ENCODE measurements at places on chromosomes 7 and 10.

GRCh38 chr10:96612055-96612830 lies 25.4 kb upstream of the TM9SF3 start:
- no peak for DNase-seq

DNA sequence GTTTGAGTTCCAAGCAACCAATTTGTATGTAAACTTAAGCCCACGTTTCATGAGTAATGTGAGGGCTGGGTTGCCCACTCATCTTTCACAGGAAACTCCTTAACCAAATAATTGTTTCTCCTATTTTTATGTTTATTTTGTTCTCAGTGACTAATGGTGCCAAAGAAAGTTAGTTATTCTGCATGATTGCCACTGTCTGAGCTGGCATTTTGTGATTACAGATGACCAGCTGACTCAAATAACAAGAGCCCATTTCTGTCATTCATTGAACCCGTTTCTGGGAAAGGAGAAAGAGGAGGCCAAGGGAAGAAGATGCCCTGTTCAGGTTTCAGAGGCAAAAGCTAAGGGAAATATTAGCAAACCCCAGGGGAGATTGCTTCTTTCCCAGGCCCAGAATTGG lies 186.9 kb upstream of the MYO3A start:
- DNase-seq = no peak

GRCh38 chr7:158257516-158258410 lies 329.9 kb downstream of the PTPRN2 start:
- no peak for DNase-seq

DNA sequence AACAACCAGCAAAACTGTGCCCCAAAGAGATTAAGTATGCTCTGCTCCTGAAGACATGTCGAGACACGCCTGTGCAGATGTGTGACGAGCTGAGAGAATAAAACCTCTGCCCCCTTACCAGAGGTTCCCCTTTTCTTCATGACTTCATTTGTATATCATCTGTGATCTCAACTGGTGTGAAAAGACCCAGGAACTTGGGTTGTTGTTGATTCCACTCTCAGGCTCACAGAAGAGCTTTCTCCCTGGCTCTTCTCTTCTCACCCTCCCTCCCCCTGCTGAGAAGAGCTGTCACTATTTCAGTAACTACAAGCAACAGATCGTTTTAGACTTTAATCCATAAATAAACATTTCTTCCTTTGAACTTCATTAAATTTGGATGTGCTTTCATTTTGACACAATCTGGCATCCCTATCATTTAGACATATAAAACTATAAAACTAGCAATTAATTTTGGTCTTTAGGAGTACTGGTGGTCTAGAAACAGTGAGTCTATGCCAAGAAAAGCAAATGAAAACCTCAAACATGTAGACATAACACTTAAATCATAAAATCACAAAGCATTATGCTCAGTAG lies 179.3 kb upstream of the FZD8 start:
- DNase-seq = peak; percentile 24

DNA sequence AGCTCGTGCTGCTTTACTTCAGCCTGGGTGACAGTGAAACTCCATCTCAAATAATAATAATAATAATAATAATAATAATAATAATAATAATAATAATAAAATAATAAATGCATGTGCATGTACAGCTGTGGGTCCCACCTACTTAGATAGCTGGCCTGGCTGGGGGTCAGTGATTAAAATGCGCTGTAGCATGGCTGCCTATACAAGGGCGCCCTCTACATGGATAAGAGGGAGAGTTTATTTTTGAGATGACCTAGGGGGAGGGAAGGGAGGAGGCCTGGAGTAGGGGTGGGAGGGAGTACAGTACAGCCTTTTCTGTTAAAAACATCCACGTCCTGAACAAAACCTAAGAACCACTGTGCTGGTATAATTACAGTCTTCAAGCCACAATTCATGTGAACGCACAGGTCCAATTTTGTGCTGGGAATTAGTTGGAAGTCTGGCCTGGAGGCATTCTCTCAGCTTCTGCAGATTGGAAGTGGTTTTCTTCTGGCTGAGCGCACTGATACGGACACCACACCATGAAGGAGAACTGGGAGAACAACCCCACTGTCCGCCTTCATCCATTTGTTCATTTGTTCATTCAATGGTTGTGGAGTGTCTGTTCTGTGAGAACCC lies 146.5 kb downstream of the TMEM178B start:
- DNase-seq = no peak

DNA sequence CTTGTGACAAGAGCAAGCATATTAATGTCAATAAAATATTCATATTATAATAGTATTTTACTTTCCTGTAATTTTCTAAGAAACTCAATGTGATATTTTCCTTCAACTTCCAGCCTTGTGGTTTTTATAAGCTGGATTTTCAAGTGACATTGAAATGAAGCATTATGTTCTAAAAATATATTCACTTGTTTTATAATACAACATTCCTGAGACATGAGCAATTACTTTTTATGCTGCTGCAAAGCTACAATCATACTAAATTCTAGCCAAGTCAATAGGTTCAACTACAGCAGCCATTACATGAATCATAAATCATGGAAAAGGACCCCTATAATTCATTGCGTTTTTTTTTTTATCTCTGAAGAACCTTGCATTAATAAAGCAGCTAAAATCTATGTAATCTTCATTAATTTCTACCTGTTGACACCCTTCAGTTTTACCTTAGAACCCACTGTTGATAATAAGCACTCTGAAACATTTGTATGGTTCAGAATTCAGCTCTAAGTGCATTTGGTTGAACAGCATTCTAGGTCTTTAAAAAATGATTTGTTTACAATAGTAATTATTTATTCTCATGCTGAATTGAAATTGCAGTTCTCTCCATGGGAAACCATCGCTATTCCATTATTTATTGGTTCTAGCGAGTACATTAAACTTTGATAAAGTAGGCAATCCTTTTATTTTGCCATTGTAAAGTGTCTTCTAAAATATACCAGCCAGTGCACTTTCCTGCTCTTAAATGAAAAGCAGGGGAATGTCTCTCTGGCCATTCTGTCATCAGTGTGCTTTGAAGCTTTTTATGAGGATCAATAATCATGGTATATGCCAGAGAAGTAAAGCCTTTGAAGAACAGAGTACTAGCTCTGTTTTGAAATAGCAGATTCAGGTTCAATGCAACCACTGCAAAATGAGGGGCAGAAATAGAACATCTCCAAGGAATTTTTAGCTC lies 132.6 kb downstream of the GNAT3 start:
- DNase-seq = peak; percentile 55

DNA sequence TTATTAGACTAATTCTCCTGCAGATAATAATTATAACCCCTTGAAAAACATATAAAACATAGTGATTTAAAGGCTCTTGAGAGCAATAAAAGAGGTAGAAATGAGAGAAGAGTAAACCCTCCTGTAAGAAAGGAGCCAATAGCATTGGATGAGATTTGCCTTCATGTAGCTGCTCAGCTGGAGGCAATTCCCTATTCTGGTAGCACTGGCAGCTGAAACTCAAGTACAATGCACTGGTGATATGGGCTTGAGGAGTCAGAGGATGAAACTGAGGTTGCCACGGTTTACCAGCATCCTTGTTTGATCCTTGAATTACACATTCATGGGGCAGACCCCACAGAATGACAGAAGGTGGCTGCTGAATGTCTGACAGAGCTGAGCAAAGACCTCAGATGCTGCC lies 76.4 kb downstream of the CTTNBP2 start:
- DNase-seq = no peak

DNA sequence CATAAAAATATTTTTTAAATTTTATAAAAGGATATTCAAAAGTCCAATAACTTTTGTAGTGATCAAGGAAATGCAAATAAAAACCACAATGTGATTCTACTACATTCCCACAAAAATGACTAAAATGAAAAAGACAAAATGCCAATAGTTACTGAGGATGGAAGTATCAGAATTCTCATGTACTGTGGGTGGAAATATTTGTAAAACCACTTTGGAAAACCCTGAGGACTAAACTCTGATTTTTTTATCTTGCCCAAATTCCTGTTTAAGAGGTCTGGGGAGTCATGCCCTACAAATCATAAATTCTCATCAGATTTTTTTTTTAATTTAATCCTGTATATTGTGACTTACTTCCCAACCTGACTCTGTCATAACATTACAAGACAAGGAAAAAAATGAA lies 9.8 kb upstream of the SEMA3D start:
- no peak for DNase-seq

DNA sequence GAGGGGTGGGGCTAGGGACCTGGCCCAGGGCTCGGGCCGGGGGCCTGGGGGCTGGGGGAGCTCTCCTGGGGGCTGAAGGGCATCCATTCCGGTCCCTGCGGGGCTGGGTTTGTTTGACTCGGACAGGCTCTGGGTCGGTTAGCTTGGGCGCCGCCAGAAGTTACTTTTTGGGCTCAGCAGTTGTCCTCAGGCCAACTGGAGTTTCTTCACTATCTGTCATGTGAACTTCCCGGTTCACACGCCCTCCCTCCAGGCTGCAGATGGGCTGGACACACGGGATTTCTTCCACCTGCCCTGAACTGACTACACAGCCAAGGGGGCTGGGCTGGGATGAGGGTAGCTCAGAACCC lies 3.8 kb downstream of the SLC4A2 start:
- DNase-seq = no peak

DNA sequence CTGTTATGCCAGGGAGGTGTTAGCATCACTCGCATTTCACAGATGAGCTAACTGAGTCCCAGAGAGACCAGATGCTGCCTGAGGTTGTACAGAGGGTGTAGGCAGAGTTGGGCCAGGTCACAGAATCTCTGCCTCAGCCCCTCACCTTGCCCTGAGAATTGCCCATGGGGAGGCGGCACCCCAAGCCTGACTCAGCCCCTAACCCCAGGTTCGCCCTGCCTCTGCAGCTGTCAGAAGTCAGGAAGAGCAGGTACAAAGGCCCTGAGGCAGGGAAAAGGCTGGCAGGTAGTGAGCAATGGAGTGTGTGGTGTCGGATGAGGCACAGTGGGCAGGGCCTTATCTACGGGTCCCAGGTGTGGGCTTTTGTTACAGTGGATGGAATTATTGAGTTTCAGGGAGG lies 79.4 kb downstream of the MYL10 start:
- DNase-seq = no peak

- DNase-seq = no peak
Measured at GRCh38 chr7:82672078-82672477, 228.5 kb upstream of the CACNA2D1 start.

DNA sequence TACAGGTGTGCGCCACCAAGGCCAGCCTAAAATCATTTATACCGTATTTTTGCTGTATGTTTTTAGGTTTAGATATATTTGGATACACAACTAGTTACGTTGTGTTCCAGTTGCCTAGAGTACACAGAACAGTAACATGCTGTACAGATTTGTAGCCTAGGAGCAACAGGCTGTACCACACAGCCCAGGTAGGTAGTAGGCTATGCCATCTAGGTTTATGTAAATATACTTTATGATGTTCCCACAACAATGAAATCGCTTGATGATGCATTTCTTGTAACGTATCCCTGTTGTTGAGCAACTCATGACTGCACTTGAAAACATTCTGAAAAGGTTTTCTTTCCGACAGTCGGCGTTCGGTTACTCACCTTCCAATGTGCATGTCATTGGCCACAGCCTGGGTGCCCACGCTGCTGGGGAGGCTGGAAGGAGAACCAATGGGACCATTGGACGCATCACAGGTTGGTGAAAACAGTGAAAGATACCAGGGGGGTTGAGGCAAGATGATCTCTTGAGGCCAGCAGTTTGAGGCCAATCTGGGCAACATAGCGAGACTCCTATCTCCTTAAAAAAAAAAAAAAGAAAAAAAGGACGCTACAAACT lies 7.7 kb downstream of the PNLIP start:
- DNase-seq = no peak

GRCh38 chr10:31358688-31359330 lies 39.8 kb downstream of the ZEB1 start:
- no peak for DNase-seq

- DNase-seq = no peak
Measured at GRCh38 chr10:32846974-32847373, 111.1 kb downstream of the ITGB1 start.

- no peak for DNase-seq
Measured at GRCh38 chr7:159107161-159107892, 37.3 kb downstream of the VIPR2 start.

DNA sequence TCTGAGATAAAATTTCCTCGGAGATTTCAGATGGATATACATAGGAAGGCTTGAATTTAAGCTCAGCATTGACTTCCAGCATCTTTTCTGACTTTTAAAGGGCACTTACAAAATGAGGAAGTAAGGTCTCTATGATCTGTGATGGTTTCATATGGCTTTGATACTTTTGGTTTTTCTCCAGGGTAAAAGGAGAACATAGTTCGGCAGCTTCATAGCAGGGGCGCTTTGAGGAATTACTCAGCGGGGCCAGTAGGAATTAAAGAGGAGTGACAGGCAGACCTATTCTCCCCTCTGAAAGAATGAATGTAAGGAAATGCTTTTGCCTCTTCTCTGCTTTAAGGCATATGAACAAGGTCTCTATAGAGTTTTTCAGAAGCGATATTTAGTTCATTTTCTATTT lies 80.0 kb upstream of the PCDH15 start:
- DNase-seq = no peak

DNA sequence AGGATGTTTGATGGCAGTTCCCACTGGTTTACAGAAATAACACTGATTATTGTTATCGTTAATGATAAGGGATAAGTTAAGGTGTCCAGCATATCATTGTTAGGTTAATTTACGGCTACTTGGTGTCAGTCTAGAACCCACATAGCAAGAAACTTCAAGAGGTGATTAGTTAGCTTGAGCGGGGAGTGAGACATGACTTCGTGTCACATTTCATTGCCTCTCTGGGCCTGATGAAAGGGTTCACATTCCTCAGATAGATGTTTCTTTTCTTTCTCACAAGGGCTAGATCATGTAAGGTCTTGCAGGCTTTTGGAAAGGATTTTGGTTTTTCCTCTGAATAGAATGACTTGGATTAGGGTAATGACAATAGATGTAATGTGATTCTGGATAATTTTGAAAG lies 26.7 kb downstream of the WAC start:
- no peak for DNase-seq

DNA sequence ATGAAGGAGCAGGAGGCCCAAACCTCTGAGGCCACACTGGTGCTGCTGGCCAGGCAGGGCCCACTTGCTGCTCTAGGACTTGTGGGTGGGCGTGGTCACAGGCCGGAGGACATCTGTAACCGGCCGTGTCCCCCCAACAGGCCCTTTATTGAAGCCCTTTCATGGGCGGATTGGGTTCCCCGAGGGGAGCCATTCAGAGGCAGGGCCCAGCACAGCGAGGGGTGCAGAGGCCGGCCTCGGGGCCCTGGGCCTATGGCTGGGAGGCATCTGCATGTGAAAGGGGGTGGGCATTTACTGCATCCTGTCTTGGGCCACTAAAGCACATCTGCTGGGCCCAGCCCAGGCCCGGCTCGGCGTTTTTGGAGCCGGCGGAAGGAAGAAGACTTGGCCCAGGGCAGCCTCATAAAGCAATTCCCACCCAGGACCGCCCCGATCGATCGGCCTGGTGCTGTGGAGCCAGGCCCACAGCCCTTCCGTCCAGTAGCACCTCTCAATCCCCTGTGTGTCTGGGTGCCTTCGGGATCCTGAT lies 8.4 kb downstream of the LHPP start:
- DNase-seq = no peak

GRCh38 chr10:13658264-13658663 lies 71.5 kb downstream of the PRPF18 start:
- no peak for DNase-seq

Data from astrocyte of the cerebellum (primary cell).